ENCODE measurements at places on chromosomes 1 and 21. TPM values are rescaled to one million over a fixed set of nuclear protein-coding genes. Genes with fewer than 3 reads are reported as not detected.

DNA sequence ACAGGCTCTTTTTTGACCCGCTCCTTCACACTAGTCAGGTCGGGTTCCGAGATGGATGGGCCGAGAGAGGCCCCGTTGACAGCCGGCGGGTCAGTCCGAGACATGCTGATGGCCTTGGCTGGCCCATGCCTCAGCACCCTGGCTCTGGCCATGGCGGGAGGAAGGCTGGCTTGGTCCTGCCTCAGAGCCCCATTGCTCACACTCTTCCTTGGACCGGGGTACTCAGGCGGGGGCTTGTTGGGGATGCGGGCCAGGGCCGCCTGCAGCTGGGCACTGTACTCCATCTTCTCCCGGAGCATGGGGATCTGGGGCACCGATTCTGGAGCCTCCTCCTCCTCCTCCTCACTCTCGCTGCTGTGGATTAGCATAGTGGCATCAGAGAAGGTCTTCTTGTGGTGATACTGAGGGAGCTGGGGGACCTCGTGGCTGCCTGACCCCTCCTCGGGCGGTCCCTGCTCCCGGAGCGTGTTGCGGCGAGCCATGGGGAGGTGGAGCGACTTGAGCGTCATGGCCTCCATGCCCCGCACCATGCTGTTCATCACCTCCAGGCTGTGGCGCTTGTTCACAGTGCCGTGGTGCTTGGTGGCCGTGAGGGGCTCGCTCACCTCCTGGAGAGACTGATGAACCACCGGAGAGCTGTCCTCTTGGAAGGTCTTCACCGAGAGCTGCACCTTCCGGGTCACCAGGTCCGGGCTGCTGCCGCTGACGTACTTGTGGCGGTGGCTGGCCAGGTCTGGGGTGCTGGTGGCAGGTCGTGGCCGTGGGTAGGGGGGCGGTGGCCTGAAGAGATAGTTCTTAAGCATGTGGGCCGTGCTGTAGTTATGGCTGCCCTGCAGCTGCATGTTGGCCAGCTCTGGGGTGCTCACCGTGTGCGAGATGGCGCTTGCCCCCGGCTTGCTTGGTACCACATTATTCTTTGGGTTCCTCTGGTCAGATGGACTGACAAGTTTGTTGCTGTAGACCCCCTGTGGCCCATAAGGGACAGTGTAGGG lies 102.7 kb downstream of the SMYD2 start:
- DNase-seq: no peak

The UMODL1 gene
- 0.45 TPM for polyA plus RNA-seq

The CFHR1 gene
- polyA plus RNA-seq: 0.27 TPM

The FAM167B gene
- 6.5 TPM for polyA plus RNA-seq

DNA sequence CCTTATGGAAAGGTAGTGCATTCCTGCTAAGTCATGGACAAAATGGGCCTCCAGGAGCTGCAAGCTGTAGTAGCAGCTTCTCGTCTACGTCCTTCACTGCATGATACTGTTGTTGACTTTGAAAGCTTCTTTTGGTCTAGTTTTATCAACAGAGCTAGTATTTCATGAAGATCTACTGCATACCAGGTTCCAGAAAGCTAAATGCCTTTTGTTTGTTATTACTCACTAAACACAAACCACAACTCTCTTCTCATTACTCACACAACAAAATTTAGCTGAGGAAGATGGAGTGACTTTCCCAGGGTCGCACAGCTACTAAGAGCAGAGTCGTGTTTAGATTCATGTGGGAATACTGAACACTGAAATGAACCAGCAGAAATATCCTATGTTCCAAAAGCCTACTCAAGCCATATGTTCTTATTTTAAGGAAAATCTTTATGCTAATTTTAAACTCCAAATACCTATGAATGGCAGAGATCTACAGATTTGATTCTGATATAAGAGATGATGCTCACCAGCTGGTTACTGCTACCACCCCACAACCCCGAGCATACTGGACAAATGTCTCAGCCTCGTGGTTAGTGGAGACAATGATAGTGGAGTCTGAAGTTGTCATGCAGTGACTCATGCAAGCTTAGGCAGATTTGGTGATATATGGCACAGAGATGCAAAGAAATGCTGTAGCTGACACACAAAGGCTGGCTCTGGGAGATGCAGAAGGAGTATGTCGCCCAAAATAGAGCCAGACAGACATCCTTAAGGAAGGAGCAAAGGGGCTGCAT lies 20.6 kb downstream of the PGBD2 start:
- no peak for DNase-seq

The TCHH gene
- polyA plus RNA-seq: 0.09 TPM

GRCh38 chr1:41454406-41454805 lies 30.1 kb downstream of the EDN2 start:
- no peak for DNase-seq

DNA sequence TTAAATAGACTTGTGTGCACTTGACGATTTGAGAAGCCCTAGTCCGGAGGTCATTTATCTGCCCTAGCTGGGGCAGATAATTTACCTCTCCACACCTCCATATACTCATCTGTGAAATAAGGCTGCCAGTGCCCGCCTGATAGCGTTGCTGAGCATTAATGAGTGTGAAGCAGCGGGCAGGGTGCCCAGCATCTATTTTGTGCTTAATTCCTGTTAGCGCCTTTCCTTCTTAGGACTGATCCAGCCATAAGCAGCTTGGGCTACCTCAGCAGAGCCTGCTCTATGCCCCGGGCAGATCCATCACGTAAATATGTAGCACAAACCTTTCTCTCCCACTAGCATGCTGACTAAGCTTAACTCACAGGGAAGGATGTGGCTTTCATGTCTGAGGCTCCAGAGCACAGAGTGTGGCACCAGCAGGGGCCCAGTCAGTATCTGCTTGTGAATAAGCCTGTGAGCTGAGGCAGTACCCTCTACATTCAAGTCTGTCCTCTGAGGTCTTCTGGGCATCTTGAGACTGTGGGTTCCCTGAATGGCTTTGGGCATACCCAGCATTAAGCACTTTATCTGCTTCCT lies 21.5 kb upstream of the RNF187 start:
- DNase-seq: no peak

The AMPD1 gene
- polyA plus RNA-seq: not detected

DNA sequence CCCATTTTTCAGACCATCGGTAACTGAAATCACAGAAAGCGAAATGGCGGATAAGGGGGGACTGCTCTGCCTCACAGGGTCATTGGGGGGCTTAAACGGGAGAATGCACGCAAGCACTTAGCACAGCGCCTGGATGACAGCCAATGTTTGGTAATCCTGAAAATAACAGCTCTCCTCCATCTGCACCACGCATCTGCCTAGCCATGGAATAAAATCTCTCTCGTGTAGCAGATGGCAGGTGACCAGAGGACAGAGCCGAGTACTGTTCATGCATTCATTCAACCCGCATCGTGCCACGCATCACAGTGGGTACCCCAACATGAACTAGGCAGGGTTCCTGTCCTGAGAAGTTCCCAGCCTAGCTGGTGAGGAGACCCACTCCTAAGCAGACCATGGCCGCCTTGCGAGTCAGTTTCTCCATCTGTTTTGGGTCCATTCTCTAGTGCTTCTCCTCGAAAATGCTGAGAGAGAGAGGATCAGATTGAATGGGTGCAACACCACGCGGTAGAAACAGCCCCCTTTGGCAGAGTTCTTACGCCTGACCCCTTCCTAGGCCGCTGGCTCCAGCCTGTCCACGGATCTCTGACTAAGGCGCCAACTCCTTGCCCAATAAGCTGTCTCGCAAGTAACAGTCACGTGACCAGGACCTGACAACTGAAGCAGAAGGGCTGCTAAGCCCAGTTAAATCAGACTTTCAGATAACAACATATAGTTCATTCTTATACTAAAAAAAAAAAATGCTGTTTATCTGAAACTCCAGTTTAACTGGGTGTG lies 7.3 kb downstream of the SLC1A7 start:
- DNase-seq: no peak

DNA sequence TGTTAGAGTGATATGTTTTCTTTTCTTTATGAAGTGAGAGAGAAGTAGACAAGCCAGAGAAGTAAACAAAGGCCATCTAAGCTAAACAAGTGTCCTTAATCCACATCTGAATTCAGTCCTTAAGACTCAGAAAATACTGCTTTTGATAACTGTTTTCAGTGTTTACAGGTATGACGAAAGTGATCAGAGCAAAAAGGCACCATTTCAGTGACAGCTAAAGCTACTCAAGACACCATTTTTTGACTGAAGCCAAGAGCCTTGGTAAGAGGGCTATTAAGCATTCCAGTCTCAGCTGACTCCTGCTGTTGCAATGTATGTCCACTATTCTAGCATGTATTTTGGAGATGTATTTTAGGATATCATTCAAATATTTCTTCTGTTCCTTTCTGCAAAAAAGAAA lies 4.1 kb downstream of the KMO start:
- no peak for DNase-seq

The ASAP3 gene
- 33.8 TPM for polyA plus RNA-seq

DNA sequence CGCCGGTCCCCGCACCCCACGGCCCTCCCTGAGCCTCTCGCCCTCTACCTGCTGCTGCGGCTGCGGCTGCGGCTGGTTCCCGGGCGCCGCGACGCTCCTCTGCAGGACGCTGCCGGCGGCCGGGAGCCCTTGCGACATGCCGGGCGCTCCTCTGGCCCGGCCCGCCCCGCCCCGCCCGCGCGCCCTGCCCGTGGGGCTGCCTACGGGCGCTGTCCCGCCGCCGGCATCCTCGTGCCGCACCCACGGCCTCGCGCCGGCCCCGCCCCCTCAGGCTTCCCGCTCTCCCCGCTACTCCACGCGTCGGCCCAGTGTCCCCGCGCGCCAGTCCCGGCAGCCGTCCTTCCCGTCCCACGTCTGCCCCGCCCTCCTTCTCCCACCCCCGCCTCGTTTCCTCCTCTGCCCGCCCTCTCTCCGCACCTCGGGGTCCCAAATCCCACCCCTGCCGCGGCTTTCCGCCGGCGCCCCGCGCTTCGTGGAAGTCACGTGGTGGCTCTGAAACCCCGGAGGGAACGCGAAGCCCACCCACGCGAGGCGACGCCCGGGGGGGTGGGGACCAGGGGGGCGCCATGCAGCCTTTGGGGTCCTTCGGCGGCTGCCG lies at the start of gene BATF3:
Gene BATF3 (minus strand): TSS at position 216 of the 598 bp plus-strand sequence. CDS start 78 bp downstream, at position 138.
- peak; percentile 17 for DNase-seq

- DNase-seq: no peak
These were observed 157.9 kb upstream of the TNR start for GRCh38 chr1:175901076-175901836.

- DNase-seq: no peak
These were observed 22.3 kb upstream of the CASQ2 start for GRCh38 chr1:115790846-115791245.

The NOC2L gene
- polyA plus RNA-seq: 52.0 TPM

DNA sequence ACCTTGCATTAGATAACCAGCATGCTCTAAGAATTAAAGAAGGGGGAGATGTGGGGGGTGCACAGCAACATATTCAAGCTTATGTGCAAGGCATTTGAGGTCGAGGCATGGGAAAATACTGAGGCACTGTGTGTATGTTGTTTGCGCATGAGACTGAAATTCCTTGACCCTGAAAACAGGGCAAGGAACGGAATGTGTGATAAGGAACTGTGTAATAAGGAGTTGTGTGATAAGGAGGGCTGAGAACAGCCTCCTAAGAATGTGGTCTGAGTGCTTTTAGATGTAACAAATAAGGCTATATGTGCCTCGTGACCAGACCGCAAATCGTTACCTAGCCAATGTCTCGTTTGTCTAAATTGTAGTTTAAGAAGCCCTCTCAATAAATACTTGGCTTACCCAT lies 26.5 kb upstream of the ITLN1 start:
- no peak for DNase-seq

DNA sequence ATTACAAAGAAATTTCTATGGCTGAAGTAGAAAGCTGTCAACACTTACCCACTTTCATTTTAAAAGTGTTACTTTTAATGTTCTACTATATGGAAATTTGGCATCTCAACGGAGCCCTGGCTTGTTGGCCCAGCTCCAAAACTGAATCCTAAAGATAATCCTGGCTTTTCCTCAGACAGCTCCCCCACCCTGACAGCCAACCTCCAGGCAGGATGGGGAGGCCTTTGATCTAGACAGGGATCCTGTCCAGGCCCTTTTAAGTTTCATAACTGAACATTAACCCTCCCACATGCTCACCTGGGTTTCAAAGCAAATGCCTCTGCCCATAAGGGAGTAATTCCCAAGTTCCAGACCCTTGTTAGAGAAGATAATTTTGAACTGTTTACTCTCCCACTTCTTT lies 99.3 kb upstream of the RALGPS2 start:
- no peak for DNase-seq

The GPR52 gene
- polyA plus RNA-seq: not detected

DNA sequence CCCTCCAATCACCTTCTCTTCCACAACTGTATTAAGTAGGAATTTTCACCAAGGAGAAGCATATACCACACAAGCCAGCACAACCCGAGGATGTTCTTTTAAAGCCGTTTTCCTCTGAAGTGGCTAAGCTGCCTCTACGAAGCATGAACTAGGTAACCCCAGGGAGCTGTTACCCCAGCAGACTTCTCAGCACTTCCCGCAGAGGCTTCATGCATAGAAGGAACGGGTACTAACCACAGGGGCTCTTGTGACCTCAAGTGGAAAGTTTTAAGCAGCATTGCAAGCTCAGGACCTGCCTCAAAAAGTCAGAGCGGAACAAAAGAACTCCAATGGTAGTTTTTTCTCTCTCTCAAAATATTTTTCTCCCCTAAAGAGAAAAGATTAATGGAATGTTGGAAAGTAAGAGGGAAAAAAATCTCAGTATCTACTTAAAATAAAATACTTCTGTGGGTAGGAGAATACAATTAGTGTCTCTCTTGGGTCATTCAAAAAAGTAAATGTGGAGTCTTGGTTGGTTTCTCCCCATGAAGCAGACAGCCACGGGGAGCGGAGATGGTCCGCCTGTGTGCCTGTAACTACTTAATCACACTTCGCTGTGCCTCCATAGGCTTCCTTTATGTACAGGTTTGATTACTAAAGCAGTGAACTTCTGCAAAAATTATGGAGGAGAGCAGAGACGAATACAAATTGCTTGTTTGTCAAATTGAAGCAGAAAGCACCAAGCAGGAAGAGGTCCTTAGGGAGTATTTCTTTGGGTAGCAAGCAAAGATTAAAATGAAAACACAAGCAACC lies 40.9 kb downstream of the STX6 start:
- no peak for DNase-seq

Data from renal cortex interstitium (tissue), 15 donors.